Testis (tissue), 5 donors: ENCODE measurements at places on chromosomes 6 and 20.

DNA sequence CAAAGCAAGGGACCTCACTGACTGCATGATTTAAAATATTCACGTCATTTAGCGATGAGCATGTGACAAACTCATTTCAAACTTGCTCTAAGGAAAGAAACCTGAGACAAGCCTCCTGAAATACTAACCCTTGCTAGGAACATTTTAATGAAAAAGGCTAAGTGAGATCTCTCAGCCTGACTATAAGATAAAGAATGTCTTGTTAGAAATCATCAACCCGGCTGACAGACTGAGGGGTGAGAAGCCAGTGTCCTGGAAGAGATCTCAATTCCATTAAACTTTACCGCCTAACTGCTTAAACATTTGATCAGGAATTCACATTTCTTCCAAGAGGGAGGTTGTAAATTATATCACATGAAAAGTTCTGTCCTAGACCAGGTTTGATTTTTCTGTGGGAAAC, 274.8 kb upstream of the EXOC2 start:
- no peak overlapping the region for H3K27ac ChIP-seq
- H3K4me1 ChIP-seq = no peaks in the 10 kb centered on the region
- H3K27me3 ChIP-seq = no peaks in the 10 kb centered on the region
- no peak for DNase-seq
- H3K36me3 ChIP-seq = no peaks in the 10 kb centered on the region
- no peak overlapping the region for H3K4me3 ChIP-seq

DNA sequence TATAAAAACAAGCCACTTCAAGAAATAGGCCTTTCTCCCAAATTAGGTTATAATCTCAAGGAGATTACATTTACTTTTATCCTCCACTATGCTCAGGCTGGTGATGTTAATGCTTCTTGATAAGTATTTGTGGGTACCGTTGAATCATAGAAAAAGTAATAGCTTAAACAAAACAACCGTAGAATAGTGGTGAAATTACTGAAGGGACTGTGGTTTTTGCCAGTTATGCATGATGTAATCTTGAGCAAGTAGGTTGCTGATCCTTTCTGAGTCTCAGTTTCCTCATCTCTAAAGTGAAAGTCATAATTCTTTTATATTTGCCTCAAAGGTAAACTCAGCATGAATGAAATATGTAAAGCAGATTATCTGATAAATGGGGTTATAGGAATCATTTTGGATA, 187.3 kb upstream of the JAG1 start:
- no peaks in the 10 kb centered on the region for H3K4me1 ChIP-seq
- H3K4me3 ChIP-seq = no peak overlapping the region
- no peak for DNase-seq
- H3K36me3 ChIP-seq = no peaks in the 10 kb centered on the region
- no peaks in the 10 kb centered on the region for H3K27me3 ChIP-seq
- H3K27ac ChIP-seq = no peak overlapping the region

- H3K4me3 ChIP-seq = no peak overlapping the region
- no peak overlapping the region for H3K27ac ChIP-seq
- peak; percentile 67 for DNase-seq
- peaks cover 15% of the 10 kb centered on the region for H3K4me1 ChIP-seq
These were observed 3.7 kb downstream of the OGFR start for GRCh38 chr20:62808211-62808865.

GRCh38 chr6:134605034-134605433, 287.1 kb upstream of the SGK1 start:
- DNase-seq = no peak
- no peaks in the 10 kb centered on the region for H3K4me1 ChIP-seq
- H3K36me3 ChIP-seq = no peaks in the 10 kb centered on the region
